DMS153 (cell line): ENCODE measurements at places on chromosomes 3 and 15.

DNA sequence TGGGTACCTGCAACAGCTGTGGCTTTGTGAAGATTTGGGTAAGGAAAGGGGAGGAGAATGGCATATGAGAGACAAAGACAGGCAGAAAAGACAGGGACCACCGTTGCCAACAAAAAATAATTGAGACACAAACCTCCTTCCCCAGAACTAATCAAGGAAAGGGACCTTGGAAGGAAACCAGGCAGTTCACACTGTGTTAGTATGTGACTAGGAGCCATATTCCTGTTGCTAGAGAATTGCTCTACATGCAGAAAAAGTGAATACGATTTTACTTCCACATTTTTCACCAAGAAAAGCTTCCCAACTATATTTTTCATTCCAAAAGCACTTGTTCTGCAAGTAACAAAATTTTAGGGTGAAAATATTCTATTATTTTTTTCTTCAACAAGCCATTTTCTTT lies 393.7 kb upstream of the ADAMTS9 start:
- DNase-seq = no peak

DNA sequence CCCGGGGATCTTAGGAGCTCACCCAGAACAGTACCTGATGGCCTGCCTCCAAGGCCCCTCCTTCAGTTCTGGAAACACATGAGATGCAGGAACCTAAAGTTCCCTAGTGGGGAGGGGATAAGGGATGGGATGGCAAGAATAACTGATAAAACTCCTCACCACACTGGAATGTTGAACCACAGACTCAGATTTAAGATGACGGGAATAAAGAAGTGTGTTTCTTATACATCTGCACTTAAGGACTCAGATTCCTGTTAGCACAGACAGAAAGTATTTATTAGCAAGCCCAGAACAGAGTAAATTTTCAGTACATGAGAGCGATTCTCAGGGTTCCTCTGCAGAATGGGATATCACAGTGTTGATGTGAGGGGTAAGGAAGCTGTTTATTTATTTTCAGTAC lies 245.2 kb downstream of the TLE3 start:
- DNase-seq = no peak

DNA sequence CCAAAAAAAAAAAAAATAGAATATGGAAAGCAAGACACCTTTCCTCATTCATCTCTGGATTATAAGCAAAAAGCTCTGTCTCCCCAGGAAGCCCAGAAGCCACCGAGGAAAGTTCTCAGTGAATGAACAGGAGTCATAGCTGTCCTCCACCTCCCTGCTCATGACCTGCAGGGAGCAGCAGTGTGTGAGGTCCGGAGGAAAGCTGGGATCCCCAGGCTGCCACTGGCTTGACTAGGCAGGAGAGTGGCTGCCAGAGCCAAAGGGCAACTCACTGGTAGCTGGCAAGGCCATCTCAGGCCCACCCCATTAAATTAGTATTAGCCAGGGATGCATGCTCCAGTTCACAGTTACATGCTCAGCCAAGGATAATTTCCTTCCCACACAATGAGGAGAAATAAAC lies 191.6 kb upstream of the STT3B start:
- no peak for DNase-seq

GRCh38 chr3:178103140-178103539 lies 433.1 kb upstream of the KCNMB2 start:
- no peak for DNase-seq

DNA sequence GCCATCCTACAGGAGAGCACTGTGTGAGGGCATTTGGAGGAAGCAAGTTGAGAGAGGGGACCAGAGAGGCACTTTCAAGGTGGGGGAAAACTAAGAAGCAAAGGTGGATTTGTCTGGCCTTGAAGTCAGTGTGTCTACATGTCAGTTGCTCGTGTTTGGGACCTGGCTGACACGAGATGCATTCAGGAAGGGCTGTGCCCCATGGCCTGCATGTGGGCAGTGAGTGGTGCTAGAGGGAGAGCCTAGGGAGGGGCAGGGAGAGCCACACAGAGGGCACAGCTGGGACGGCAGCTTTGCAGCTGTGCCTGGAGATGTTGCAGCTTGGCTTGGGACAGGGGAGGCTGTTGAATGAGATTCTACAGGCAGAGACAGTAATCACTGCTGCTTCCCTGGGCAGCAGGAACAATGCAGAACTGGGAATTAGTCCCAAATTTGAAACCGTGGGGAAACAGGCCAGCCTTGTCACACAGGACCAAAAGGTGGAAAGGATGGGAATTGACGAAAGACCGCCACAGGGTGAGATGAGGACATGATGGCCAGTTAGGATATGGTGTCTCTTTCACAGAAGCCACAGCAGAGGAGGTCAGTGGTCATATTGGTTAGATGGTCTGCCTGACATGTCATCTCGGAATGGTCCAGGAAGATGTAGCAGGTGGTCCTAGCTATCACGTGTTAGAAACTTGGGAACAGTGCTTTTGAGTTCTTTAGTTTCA lies 10.0 kb downstream of the SEC61A1 start:
- no peak for DNase-seq

DNA sequence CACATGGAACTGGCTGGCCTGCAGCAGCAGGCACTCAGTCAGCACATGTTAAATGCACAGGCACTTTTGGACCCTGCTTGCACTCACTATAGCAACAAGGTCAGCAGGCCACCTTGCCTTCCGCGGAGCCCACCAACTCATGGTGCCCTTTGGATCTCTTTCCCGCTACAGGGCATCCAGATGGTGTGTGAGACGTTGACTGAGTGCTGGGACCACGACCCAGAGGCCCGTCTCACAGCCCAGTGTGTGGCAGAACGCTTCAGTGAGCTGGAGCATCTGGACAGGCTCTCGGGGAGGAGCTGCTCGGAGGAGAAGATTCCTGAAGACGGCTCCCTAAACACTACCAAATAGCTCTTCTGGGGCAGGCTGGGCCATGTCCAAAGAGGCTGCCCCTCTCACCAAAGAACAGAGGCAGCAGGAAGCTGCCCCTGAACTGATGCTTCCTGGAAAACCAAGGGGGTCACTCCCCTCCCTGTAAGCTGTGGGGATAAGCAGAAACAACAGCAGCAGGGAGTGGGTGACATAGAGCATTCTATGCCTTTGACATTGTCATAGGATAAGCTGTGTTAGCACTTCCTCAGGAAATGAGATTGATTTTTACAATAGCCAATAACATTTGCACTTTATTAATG lies 85.0 kb downstream of the TGFBR2 start:
- DNase-seq = no peak

DNA sequence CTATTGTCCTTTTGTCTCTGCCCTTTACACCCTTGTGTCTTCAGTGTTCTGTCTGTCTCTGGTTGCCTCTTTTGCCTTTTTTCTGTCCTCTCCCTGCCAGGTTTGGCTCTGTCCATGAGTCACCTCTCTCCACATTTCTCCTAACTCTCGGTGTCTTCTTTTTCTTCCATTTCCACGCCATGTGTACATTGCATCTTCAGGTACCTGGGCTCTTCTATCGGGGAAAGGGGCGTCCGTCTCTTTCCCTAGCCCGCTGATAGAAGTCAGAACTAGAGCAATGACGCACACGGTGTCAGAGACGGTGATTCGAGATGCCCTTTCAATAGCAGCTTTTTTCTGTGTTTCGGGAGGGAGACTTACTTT lies 641 bp downstream of the OPA1 start:
- no peak for DNase-seq

- DNase-seq = no peak
Measured at GRCh38 chr3:32449691-32450090, 53.0 kb downstream of the CMTM6 start.

DNA sequence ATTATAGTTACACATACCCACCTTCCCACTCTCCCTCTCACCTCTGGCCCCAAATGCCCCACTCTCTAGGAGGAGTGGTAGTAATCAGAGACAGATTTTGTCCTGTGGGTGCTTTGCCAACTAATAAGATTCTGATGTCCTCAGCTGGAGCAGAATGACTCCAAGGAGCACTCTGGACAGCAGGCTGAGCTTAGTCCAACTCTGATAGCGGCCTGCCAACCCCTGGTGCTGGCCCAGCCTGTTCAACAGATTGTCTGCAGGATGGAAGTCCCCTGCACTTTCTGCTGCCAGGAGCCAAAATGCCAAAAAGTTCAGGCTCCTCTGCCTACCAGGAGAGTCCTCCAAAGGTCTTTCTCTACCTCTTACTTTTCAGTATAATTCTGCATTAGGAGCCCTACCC lies 160.5 kb upstream of the UMPS start:
- DNase-seq = no peak

DNA sequence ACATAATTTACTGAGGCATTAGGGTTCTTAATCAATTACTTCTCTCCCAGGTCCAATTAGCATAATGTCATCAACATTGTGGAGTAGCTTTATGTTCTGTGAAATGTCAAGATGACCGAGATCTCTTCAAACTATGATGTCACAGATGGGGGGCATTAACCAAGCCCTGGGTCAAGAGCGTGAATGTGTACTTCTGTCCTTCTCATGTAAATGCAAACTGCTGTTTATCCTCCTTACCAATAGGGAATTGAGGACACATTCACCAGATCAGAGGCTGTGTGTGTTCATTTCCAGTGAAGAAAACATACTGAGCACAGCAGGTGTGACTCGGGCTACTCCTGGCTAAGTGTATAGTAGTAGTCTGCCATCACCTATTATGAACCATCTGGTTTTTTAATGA lies 177.9 kb downstream of the MINAR1 start:
- no peak for DNase-seq

DNA sequence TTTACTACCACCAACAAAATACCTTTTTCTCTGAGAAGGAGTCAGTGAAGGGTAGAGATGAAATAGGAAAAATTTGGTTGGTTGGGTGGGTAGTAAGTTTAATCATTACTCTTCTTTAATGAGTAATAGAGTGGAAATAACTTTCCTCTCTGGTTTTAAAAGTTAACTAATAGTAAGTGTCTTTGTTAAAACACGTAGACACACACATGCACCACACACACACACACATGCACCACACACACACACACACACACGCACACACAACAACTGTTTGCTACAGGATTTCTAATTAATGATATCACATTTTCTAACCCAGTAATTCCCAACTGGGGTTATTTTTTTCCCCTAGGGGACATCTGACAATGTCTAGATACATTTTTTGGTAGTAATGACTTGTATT lies 84.1 kb downstream of the CHL1 start:
- DNase-seq = no peak
